ENCODE measurements at places on chromosomes 7 and 10.

- DNase-seq, result peak; percentile 71
Measured at GRCh38 chr10:103125323-103126267, 67.5 kb downstream of the NT5C2 start.

DNA sequence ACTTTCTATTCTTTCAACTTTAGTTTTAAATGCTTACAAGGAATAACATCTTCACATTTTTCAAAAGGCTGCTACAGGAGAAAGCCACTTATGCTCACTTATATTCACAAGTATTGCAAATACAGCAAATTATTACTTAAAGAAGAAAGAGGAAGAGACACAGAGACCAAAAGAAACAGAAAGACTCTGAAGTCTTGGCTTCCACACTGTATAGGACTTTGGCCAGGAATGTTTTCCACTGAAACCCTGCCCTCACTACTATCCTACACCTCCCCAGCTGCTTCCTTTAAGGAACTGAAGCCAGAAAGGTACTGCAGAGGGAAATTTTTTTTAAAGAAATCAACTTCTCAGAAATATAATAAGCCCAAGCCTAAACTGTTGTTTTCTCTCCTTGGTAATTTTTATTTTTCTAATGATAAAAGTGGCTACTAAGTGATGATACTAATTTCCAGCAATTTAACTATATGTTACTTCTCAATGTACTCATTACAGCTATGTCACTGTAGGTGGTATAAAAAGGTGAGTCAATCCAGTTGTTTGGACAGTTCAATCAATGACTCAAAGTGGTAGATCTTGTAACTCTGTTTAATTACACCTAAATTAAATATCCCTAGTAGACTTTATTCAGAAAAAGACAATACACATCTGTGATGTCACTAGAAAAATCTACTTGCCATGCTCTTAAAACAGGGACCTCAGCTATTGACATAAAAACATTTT is 231.6 kb downstream of the GRM8 start:
- DNase-seq, result no peak

DNA sequence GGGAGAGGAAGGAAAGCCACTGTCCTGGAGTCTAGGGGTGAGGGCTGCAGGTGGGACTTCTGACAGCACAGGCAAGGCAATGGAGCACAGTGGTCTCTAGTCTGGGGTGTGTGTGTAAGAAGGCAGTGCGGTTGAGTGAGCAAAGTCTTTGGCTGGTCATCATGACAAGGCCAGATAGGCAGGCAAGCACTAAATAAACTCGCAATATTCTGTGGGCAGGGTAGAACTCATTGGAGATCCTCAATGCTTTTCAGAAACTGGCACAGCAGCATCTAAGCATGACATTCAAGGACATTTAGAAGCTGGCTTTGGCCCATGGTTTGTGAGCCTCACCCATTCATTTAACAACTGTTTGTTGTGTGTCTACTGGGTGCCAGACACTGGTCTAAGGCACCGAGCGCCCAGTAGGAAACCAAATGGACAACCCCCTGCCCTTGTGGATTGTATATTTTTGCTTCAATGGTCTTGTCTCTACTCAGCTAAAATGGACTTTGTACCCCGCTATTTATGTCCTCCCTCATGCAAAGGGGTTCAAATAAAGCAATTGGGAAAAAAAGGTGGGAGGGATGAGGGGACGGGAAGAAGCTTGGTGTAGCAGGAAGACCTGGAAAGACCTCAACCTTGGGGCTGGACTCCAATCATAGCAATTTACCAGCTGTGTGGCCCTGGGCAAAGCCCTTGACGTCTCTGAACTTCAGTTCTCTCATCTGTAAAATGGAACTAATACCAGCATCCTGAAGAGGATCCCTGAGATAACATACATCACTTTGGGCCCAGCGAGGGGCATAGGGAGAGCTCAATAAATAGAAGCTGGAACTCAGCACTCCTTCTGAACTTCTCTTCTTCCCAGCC is 116.0 kb downstream of the NEURL1 start:
- DNase-seq, result no peak

GRCh38 chr10:110790913-110791506 is 80.7 kb upstream of the PDCD4 start:
- DNase-seq, result no peak

DNA sequence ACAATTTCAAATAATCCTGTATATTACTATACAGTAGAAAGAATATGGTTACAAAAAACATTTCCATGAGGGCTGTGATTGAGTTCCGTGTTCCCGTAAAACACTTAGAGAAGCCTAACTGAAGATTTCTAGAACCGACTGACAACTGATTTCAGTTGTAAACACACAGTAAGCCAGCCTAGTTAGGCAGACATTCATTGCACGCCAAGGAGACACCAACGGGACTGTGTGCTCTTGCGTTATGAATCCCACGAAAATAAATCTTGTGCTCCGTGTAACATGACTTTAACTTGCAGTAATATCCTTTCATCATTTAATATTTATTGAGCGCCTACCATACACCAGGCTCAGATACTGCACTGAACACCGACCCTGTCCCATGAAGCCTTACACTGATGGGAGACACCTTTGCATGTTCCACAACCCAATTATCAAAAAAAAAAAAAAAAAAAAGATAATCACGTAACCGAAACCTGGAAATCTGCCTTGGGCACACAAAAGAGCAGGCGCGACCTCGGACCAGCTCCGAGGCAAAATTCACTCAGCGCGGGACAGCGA is 420 bp upstream of the KLHL7 start:
- no peak for DNase-seq

GRCh38 chr10:101467286-101467770 is 113.4 kb downstream of the BTRC start:
- peak; percentile 47 for DNase-seq
